ENCODE measurements at places on chromosomes 7 and 10.

GRCh38 chr7:22485189-22485588, 14.8 kb downstream of the STEAP1B start:
- DNase-seq = no peak

- no peak for DNase-seq
Measured at GRCh38 chr7:80905334-80905733, 13.5 kb downstream of the SEMA3C start.

GRCh38 chr7:7897949-7898515, 70.6 kb upstream of the GLCCI1 start:
- no peak for DNase-seq

GRCh38 chr10:89158446-89158845, 48.7 kb downstream of the CH25H start:
- no peak for DNase-seq

DNA sequence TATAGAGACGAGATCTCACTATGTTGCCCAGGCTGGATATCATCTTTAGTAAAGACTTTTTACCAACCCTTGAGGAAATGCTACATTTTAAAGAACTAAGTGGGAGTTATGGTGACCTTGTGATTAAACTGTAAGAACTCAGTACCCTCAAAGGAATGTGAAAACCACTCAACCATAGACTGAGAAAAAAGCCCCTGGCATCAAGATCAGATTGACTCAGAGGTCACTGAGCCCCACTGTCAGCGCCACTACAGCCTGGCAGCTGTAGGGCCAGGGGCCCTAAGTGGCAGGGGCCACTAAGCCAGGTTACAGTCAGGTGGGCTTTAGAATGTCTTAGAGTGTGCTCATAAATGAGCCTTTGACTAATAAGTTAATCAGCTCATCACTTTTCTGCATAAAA, 55.9 kb downstream of the APBB1IP start:
- no peak for DNase-seq

GRCh38 chr10:113555751-113556150, 2.9 kb downstream of the HABP2 start:
- DNase-seq = no peak

GRCh38 chr7:132430861-132431822, 145.1 kb downstream of the PLXNA4 start:
- no peak for DNase-seq

DNA sequence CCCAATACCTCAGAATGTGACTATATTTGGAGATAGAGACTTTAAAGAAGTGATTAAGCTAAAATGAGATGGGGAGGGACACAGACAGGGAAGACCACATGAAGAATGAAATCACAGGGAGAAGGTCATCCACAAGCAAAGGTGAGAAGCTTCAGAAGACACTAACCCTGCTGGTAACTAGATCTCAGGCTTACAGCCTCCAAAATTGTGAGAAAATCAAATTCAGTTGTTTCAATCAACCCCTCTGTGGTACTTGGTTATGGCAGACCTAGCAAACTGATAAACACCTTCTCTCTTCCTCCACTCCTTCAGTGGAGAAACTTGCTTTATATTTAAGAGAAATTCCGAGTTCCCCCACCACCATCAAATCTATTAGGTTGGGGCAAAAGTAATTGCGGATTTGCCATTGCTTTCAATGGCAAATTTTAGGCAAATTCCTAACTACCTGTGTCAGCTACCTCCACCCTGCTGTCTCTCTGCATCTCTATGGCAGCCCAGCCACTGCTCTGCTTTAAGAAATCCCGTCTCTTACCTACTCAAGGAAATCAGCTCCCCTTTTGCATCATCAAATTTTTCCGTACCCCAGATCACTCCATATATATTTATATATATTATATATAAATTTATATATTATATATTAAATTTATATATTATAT, 38.2 kb downstream of the SEMA3E start:
- DNase-seq = no peak

GRCh38 chr7:156151078-156151477, 338.8 kb upstream of the SHH start:
- DNase-seq = no peak

- no peak for DNase-seq
Measured at GRCh38 chr10:60203993-60204618, 185.6 kb downstream of the ANK3 start.

GRCh38 chr7:41773756-41774155, 70.9 kb upstream of the INHBA start:
- no peak for DNase-seq

- no peak for DNase-seq
Measured at GRCh38 chr7:146557971-146558469, 441.4 kb downstream of the CNTNAP2 start.

- no peak for DNase-seq
Measured at GRCh38 chr7:21640105-21640504, 97.3 kb downstream of the DNAH11 start.

GRCh38 chr10:76624470-76624869, 1013.1 kb downstream of the KCNMA1 start:
- DNase-seq = no peak

- no peak for DNase-seq
Measured at GRCh38 chr7:22717760-22718159, 9.2 kb upstream of the IL6 start.

DNA sequence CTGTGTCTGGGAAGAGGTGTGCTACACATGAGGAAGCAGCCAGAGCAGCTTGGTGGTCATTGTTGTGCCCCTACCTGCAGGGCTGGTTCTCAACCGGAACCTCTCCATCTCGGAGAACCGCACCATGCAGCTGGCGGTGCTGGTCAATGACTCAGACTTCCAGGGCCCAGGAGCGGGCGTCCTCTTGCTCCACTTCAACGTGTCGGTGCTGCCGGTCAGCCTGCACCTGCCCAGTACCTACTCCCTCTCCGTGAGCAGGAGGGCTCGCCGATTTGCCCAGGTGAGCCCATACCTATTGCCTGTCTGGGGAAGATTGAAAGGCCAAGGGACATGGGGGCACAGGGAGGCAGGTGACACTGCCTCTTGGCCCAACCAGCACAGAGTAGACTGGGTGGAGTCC, 29.3 kb upstream of the CSGALNACT2 start:
- DNase-seq = no peak

- DNase-seq = no peak
Measured at GRCh38 chr7:90216080-90216674, 4.6 kb downstream of the STEAP2 start.

DNA sequence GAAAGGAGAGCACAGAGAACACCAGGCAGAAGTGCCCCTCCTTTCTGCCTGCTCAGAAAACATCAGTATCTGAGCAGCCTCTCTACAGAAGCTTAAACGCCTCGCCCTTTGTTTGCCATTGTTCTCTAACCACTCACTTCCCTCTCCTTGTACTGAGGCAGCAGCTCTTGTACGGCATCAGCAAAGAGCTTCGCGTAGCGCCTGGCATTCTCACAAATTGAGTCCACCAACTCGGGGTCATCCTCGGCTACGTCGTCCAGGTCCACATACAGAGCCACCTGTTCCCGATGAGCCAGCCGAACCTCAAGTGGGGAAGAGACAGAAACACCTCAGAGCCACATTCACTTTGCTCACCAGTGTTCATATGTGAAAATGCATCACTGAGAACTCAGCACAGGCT, 1.7 kb downstream of the MCM7 start:
- DNase-seq = no peak

- DNase-seq = no peak
Measured at GRCh38 chr10:66259836-66260235, 666.0 kb upstream of the LRRTM3 start.

DNA sequence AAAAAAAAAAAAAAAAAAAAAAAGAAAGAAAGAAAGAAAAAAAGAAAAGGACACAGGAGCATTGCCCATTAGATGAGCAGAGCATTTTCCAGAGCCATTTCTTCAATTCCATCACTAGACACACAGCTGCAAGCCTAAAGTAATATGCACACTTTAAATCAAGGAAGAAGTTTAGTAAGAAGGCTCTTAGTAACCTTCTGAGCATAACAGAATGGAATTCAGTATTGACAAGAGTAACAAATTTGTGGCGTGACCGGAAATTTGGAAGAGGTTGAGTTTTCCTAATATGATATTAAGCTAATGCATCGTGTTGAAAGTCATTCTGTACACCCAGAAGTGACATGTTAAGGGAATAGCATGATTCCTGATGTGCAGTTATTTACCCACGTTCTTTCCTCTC, 35.3 kb downstream of the SMURF1 start:
- no peak for DNase-seq

DNA sequence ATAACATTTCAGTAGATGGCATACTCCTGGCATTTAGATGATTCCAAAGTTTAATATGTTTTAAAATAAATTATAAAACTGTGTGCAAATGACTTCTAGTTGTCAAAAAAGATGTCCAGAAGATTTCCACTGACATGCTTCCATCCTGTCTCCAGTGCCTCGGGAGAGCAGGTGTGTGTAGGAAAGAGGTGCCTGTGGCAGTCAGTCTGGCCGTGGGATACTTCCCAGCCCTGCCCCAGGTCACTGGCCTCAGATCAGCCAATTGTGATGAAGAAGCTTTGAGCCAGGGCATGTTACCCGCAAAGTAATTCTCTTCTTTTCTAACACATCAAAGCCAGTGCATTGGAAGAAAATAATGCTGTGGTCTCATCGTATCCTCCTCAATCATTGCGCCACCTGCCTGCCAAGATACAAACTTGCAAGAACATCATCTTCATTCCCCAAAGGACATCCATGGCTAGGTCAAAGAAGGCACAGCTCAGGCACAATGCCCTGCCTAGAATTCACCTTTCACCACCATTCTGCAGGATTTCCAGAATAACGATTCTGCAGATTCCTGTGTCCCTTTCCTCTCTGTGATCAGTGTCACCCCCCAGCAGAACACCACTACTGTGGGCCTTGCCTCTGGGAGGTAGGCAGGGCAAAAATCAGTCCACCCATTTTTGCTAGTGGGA, 6.3 kb upstream of the KCNMA1 start:
- DNase-seq = peak; percentile 53
